Mesothelial cell of epicardium (in vitro differentiated cells): ENCODE measurements at places on chromosomes 2 and 18.
A peak's percentile ranks its signal among the peaks of the same experiment; 100 is the strongest.

GRCh38 chr2:12469141-12469561 is 247.6 kb upstream of the TRIB2 start:
- no peak for DNase-seq

DNA sequence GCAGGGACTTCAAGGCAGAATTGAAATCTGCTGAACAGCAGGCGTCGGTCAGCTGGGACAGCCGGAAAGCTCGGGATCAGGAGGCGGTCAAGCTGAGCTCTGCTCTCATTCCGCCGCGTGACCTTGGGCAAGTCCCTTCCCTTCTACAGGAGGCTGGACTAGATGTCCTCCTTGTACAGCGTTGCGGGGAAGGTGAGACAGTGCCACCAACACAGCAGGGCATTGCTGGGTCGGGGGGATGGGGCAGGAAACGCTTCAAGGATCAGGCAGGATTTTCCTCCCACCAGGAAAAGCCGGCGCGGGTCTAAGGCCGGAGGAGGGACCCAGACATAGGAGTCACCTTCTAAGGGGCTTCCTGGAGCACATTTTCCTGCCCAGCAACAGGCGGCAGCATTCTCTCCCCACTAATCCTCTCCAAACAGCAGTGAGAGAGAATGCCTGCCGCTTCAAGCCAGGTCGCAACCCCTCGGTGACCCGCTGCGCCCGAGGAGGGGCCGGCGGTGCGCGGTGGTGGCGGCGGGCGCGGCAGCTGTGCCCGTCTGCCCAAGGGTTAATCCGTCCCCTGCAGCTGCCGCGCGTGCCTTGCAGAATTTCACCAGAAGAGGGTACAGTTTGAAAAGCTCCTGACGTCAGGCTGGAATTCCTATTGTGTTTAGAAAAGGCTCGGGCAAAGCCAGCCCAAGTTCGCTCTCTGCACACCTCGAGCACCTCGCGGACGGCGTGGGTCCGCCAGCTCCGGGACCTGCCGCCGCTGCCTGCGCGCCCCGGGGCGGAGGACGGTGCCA is at the start of gene KCNF1:
Gene KCNF1 (plus strand): TSS at position 644 of the 785 bp plus-strand sequence. CDS start 493 bp downstream, outside the sequence.
- no peak for DNase-seq

DNA sequence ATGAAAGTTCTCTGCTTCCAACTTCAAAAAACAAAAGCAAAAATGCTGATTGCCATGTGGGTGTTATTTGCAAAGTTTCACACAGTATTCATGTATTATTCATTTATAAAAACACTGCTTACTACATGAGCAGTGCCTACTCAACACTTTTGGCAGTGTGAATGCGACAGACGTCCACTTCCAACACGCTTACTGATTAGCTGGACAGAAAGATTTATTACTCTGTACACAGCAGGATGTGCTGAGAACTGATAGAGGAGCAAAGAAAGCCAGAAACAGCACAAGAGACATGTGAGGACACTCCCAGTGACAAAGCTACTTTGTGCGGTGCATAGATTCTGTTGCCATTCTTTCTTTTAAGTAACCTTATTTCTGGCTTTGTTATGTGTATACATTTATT is 258.8 kb downstream of the DLGAP1 start:
- no peak for DNase-seq

- DNase-seq, result no peak
Measured at GRCh38 chr2:37344453-37345361, at the start of gene QPCT. Gene QPCT (plus strand): TSS chr2:37344630. CDS start chr2:37344732, 102 bp downstream.

GRCh38 chr2:12778369-12778768 is 61.6 kb downstream of the TRIB2 start:
- no peak for DNase-seq

DNA sequence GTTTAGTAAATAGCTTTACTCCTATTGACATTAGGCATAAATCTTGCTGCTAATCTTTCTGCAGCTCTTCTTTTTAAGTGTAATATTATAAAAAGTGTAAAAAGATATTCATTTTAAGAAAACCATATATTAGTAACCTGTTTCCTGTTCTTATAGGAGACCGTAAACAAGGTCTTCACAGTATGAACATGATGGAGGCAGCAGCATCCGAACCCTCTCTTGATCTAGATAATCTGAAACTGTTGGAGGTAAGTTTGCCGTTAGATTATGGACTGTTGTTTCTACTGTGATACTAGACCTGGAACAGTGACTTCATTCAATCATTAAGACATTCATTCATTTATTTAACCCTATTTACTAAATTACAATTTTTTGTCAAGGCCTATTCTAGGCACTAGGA is 120.0 kb upstream of the FAM117B start:
- no peak for DNase-seq

DNA sequence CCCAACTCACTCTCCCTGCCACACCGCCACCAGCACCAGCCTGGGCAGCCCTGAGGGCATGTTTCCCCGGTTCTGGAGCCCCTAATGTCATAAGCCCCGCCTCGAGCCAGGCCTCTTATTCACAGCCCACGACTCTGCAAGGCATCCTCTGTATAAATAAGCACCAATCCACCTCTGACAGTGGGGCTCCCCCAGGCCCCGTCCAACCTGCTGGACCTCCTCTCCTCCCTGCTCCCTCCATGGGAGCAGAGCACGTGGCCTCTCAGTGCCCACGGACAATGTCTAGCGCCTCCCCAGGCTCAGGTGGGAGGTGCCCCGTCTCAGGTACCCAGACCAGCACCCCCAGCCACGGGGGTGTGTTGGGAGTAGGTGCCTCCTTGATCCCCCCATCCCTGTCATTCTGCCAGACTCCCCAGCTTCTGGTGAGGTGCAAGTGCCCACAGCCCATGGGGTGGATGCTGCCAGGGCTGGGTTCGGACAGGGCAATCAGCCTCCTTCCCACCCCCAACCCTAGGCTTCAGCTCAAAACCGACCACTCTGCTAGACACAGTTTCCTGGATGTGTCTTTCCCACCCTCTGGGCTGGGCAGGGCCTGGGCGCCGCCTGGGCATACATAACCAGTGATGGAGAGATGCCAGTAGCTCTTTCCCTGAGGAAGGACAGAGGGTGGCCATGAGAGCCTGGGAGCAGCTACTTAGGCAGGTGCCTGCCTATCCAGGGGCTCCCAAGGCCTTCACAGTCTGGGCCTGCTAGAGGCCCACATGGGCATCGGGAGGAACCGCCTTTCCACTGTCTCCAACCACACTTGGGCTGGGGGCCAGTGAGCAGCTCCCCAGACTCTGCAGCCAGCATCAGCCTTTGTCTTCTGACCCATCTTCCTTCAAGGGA is 1.6 kb upstream of the ADRA2B start:
- DNase-seq, result peak; percentile 25

DNA sequence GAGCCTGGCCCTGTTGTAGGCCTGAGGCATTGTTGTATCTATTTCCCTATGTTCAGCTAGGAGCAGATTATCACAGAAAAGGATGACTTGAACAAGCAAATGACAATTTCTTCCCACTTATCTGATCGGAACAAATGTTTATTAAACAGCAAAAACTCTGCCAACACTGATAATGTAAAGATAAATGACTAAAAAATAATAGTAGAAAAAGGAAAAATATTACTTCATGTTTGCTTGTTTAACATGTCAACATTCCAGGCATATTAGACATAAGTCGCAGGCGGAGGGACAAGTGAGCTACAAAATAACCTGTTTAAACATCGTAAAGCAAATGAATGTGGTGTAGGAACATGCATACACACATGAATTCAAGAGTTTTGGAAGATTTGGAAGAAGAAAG is 257.9 kb downstream of the TMX3 start:
- DNase-seq, result no peak

GRCh38 chr2:85921659-85922058 is 32.9 kb upstream of the ST3GAL5 start:
- no peak for DNase-seq

- no peak for DNase-seq
Measured at GRCh38 chr18:62536005-62536404, 13.2 kb downstream of the ZCCHC2 start.

DNA sequence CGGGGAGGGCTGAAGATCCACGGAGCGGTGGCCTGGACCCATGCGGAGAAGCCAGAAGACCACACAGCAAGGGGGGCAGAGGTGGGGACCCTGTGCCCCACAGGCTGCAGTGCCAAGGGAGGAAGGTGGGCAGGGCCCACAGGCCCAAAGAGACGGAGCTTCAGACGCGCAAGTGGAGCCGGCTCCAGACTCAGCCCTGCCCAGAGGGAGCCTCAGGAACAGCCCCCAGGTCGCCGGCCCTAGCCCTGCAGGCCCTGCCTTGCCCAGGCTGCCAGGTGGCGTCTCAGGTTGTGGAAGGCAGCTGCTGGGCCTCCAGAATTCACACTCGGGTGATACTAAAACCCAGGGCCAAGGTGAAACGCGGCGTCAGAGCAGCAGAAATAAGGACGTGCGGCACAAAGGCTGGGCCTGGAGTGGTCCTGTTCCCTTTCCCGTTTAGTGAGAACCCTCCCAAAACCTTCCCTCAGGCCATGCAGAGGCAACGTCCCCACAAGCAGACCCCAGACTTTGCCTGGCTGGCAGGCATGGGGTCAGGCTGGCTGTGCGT is 36.8 kb downstream of the SLC66A2 start:
- no peak for DNase-seq

DNA sequence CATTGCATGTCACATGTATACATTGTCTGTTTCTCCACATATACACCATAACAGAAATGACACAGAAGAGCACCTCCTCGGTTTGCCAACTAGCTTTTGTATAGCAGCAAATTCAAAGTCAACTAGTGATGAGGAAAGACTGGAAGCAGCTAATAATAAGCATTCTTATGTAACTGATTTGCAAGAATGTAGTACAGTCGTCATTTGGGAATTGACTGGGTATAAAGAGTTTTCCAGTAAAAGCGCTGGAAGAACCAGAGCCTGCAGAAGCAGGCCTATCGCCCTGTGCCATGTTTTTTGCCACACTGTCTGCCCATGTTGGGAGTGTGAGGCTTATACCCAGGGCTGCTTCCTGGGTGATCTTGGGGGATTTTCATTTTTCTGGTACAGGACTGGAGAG is 310.6 kb downstream of the GBX2 start:
- DNase-seq, result no peak

- no peak for DNase-seq
Measured at GRCh38 chr2:239975665-239976064, 49.5 kb downstream of the NDUFA10 start.

GRCh38 chr2:77712601-77713000 is 190.4 kb upstream of the LRRTM4 start:
- no peak for DNase-seq

DNA sequence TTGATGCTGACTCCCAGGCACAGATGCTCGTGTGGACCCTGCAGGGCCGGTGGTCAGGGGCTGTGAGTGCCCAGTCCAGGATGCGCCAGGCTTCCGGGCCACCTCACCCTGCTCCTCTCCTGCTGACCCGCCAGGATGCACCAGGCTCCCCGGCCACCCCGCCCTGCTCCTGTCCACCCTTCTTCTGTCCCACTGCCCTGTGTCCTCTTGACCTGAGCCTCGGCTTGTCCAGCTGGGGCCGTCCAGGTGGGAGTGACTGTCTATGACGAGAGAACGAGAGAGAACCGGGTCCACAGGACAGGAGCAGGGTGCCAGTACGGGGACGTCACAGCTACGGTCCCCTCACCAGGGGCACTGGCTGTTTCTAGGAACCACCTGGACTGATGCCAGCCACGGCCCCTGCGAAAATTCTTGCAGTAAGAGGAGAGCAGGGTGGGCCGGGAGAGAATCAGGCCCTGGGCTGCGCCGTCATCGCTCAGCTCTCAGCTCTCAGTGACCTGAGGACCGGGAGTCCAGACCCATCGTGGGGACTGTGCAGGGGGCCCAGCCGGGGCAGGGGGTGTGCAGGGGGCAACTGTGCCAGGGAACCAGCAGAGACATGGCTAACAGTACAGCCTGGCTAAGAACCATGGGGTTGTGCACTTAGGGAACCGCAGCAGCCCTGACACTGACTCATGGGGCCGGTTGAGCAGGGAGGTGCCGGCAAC is 12.9 kb upstream of the NFATC1 start:
- no peak for DNase-seq

DNA sequence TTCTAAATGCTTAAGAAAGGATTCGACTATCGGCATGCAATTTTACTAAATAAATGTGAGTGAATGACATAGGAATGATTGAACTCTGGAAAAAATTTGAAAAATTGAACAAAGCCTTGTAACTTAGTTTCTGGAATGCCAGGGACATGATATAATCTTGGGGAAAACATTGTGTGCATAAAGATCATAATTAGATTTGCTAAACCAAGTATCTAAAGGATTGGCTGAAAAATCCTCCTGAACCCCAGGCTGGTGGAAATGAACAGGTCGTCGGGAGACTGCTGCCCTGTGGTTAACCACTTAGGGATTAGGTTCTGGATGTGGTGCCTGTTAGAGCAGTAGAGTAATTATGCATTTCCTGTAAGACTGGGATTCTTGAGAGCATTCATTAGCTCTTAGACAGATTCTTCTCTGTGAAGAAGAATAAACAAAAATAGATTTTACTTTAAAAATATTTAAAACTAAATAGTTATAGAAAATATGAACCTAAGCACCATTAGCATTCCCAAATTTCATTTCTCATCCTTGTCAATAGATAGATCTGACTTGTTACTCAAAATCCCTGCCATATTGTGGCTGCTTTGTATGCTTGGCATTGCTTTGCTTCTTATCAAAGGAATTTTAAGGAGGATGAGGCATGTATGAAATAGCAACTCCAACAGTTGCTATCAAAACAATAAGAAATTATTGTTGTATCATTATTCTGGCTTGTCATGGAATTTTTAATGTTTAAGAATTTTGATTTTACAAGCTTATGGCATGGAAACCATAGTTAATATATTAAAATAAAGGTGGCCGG is 55.9 kb downstream of the LYPD6B start:
- DNase-seq, result no peak

DNA sequence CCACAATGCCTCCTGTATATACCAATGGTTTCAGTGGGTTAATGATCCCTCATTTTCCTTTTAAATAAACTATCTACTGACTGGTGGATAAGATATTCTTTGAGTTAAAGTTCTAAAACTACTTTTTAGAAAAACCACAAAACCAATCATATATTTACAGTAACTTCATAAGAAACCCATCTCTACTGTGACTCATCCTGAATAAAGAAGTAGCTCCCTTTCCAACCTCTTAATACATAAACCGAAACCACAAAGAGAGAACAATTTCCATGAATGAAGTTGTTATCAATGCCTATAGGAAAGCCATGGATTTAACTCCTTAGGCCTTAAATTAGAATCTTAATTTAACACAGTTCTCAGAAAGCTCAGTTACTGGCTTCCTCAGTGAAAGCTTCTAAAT is 227.0 kb upstream of the SMAD7 start:
- no peak for DNase-seq

GRCh38 chr18:50863840-50864375 is 15.0 kb upstream of the ME2 start:
- DNase-seq, result no peak

DNA sequence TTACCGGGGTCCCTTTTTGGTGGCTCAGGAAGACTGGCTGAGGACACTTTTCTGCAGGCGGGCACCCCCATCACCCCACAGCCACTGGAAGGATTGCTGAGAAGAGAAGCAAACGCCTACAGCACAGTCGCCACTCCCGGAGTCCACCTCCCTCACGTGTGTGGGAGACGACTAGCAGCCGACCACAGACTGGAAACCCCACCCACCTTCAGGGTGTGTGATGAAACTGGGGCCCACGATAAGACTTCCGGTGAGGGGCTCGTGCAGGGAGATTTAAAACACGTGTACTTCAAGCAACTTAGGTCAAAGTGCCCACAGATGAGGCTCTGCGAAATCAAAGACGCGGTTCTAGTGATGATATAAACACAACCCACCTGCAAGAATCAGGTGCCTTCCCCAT is 26.3 kb downstream of the MBP start:
- DNase-seq, result no peak

GRCh38 chr2:39095624-39096023 is 25.2 kb downstream of the SOS1 start:
- no peak for DNase-seq
